ENCODE measurements at places on chromosomes 4 and X. TPM values are rescaled to one million over a fixed set of nuclear protein-coding genes. Genes with fewer than 3 reads are reported as not detected.
A peak's percentile ranks its signal among the peaks of the same experiment; 100 is the strongest.

- no peak overlapping the region for H3K27ac ChIP-seq
- DNase-seq: no peak
- no peaks in the 10 kb centered on the region for H3K27me3 ChIP-seq
- no peaks in the 10 kb centered on the region for H3K36me3 ChIP-seq
These were observed 235.1 kb downstream of the USP46 start for GRCh38 chr4:52423967-52424366.

DNA sequence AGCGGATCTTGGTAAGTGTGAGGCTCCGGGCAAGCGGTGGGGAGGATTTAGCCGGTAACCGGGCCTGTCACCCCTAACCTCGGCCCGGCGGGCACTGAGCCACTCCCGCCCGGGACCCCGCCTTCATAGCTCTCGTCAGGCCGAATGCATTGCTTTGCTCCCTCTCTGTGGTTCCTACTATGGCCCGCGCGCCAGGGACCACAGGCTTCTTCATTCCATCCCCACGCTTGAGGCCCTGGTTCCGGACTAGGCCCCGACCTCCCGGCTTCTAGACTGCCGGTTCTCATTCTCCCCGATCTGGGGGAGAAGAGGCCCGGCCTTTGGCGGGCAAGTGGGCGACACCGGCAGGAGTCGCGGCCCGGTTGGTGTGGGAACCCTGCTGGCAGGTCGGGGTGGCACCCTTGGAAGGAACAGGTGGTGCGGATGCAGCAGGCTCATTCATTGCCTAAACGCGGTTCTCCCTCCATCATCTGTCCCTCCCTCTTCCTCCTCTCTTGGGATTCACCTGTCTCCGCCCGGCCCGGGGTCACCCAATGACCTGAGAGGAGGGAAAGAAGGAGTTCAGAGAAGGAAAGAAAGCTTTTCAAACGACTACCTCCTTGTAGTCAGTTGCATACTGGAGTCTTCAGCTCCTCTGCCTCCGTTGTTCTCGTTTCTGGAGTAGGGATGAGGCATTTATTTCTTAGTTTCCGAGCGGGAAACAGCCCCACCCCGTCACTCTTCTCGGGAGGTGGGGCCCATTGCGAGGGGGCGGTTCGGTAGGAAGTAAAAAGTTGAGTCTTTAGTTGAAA, at the start of gene NDUFC1:
TSS of gene NDUFC1 (minus strand) at position 657 of the 791 bp plus-strand sequence. CDS start 6,679 bp downstream, outside the sequence.
- peaks cover 27% of the 10 kb centered on the region for H3K36me3 ChIP-seq
- peak; percentile 42 for DNase-seq
- peaks cover 45% of the 10 kb centered on the region for H3K4me1 ChIP-seq
- H3K4me3 ChIP-seq: peak within 1 kb of the TSS; percentile 99

DNA sequence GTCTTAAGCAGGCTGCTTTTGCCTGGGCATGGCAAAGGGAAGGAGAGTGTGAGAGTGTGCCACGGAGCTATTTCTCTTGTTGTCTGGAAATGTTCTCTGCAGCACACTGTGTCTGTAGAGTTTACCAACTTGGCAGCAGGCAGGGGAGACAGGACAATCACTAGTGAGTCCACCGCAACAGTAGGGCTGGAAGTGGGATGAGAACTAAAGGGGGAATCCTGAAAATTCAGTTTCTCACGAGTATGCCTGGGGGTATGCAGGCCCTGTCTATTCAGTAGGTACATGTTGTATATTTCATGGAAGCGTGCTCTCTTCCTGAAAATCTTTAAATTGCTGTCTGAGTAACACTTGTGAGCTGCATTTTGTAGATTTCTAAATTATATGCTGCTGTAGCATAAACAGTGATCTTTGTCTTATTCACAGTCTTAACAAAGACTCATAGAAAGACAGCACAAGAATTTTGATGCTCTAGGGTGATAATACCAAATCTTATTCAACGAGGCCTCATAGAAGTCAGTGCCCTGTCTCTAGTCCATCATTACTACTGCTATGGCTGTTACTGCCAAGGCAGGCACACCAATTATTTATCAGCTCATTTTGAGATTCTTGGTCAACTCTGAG, 200.4 kb upstream of the LEF1 start:
- H3K4me1 ChIP-seq: peaks cover 45% of the 10 kb centered on the region
- no peak overlapping the region for H3K27ac ChIP-seq
- H3K4me3 ChIP-seq: no peak overlapping the region
- H3K27me3 ChIP-seq: no peaks in the 10 kb centered on the region

- H3K27me3 ChIP-seq: no peaks in the 10 kb centered on the region
- no peaks in the 10 kb centered on the region for H3K36me3 ChIP-seq
- H3K4me3 ChIP-seq: no peak overlapping the region
- H3K27ac ChIP-seq: no peak overlapping the region
These were observed 55.1 kb downstream of the SPATA18 start for GRCh38 chr4:52106191-52106590.

The CLIC2 gene
- total RNA-seq: 2.2 TPM

DNA sequence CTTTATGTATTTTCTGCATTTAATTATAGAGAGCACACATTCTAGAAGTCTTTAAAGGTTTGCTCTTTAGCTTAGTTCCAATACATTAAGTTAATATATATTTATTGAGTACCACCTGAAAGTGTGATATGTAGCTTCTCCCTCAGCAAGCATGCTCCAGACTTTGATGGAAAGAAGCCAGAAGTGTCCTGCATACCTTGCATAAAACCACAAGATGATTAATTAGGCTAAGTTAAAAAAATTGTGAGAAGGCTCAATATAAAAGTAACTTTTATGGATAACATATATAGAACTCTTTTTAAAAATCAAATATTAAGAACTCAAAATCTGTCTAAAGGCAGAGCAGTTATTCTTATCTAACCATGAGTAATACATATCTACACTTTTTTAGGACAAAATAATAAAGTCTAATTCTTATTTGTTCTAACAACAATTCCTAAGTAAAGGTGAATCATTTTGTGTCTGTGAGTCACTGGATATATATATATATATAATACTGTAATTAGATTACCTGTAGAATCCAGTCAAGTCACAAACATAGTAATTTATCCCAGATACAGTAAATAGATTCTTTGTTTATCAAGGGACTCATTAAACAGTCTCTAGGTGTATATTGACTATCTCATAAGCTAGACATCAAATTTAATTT, 51.2 kb downstream of the INTS12 start:
- peaks cover 51% of the 10 kb centered on the region for H3K27me3 ChIP-seq
- H3K4me1 ChIP-seq: no peaks in the 10 kb centered on the region
- H3K36me3 ChIP-seq: no peaks in the 10 kb centered on the region

The CDKN2AIP gene
- total RNA-seq: 23.8 TPM

GRCh38 chr4:153335665-153336064, 8.8 kb upstream of the MND1 start:
- H3K27me3 ChIP-seq: no peaks in the 10 kb centered on the region
- H3K4me3 ChIP-seq: no peak overlapping the region
- H3K27ac ChIP-seq: no peak overlapping the region
- H3K36me3 ChIP-seq: peaks cover 15% of the 10 kb centered on the region
- no peak for DNase-seq

The SAGE1 gene
- total RNA-seq: not detected

DNA sequence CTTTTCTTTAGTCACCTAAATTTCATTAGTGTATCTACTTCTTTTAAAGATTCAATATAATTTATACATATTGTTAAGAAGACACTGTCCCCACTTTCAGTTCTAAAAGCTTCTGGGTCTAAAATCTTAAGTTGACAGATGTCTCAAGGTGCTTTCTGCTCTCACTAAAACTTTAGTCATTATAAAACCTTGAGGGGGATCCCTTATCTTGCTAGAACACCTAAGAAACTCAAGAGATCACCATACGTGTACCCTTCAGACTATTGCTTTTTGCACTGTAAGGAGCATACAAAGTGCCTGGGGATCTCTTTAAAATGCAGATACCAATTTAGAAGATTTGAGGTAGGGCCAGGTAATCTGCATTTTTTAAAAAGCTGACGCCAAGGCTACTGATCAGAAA, 30.1 kb downstream of the CYBB start:
- no peak overlapping the region for H3K4me3 ChIP-seq
- H3K27me3 ChIP-seq: no peaks in the 10 kb centered on the region
- H3K27ac ChIP-seq: no peak overlapping the region

DNA sequence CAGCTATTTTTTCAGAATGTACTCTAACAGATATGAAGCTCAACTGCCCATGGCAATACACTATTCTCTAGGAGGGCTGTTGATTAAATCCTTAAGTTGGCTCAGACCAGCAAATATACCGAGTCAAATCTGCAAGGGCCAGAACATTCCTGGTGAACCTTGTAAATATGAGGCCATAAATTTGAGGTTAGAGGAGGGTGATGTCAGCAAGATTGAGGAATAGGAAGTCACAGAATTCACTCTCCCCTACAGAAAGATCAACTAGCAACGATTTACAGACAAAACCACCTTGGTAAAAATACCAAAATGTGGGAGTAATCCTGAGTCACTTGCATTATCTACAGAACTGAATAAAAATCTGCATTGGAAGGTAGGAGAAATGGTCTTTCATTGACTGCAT, 399.3 kb downstream of the GPM6A start:
- no peaks in the 10 kb centered on the region for H3K27me3 ChIP-seq
- no peaks in the 10 kb centered on the region for H3K4me1 ChIP-seq
- peaks cover 7% of the 10 kb centered on the region for H3K36me3 ChIP-seq
- DNase-seq: no peak
- H3K4me3 ChIP-seq: no peak overlapping the region

The MAGEC1 gene
- not detected for total RNA-seq

DNA sequence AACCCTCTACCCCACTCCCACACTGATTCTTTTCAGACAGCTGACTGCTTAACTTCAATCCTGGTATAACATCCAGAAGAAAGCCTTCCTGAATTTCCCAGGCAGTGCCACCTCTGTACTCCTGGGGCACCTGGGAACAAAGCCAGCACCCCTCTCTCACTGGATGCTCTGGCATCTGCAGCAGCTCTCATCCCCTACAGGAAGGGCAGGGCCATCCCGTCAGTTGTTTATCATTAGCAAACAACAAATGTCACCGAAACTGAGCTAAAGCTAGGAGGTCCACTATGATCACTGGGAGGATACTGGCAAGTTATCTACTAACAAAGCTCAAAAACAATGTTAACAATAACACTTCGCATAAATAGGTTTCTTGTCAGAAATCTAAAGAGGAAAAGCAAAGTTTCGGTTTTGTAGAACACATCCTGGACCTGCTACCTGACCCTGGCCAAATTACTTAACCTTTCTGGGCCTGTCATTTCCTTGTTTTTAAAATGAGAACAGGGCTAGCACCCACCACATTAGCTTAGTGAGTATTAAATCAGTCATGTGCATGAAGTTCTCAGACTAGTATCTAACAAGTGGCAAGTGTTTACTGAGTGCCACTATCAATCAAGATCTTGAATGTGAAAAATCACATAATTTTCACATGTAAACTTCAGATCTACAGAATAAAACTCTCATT, 86.6 kb downstream of the NR3C2 start:
- no peaks in the 10 kb centered on the region for H3K27me3 ChIP-seq
- H3K4me3 ChIP-seq: no peak overlapping the region
- no peak for DNase-seq
- no peaks in the 10 kb centered on the region for H3K4me1 ChIP-seq
- H3K36me3 ChIP-seq: no peaks in the 10 kb centered on the region

DNA sequence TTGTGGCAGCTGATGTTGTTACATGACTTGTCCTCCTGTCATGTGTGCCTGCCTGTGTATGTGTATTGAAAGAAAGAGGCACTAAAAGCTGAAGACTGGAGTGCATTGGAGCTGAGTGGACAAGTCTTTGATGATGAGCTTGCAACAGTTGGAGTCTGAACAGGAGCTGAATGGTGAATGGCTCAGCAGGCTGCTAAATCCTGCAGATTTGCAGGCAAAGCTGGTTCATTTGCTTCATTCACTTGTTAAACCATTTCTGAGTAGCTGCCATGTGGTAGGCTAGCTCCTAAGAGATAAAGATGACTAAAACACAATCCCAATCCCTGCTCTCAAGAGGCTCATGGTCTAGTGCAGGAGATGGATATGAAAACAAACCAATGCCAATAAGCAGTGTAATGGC, 217.3 kb downstream of the CHRDL1 start:
- H3K4me1 ChIP-seq: peaks cover 24% of the 10 kb centered on the region
- no peak for DNase-seq
- H3K27ac ChIP-seq: no peak overlapping the region
- H3K27me3 ChIP-seq: no peaks in the 10 kb centered on the region
- no peaks in the 10 kb centered on the region for H3K36me3 ChIP-seq

DNA sequence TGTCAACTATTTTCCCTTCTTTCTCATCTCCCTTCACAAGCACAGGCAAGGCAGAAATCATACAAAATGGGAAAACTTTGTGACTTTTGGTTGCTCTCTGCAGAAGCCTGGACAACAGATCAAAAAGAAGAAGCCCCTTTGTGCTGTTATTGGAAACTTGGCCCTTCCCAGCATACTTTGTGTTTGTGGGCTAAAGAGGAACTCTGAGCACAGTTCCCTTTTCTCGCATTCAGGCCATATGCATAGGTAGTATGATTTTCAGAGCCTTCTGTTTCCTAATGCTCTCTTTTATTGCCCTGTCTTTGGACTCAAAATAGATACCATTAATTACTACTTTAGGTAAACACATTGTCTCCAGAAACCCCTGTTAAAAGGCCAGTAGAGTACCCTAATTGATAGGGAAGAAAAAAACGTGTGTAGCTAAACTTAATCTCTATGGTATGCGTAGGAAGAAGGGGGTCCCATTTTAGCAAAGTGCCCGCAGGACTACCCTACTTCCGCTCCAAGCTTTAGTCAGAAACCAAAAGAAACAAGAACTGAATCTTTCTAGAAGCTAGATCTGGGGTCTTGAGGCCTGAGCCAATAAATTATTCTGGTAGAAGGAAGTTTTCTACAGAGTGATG, 26.6 kb downstream of the VSIG4 start:
- H3K4me1 ChIP-seq: no peaks in the 10 kb centered on the region
- no peaks in the 10 kb centered on the region for H3K36me3 ChIP-seq
- no peaks in the 10 kb centered on the region for H3K27me3 ChIP-seq

The ASB5 gene
- not detected for total RNA-seq

DNA sequence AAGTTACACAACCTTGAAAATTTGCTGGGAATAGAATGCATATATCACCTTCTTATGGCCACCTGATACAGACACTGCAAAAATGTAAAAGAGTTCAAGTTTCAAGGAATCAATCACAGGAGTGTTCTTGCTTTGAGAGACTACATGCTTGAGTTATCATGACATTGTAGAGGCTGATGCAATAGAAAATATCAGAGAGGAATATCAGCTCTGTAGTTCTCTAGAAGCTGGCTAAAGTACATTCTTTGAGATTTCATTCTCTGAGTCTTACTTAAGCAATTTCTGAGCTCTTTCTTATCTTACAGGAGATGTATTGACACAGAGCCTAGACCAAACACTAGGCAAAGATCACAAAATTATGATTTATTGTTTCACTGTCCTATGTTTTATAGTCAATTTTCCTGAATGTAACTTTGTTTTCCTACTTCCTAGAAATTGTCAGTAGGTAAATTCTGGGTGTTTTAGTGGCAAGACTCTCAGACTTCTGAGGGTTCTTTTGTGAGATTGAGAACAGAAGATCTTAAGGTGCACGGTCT, 152.1 kb upstream of the HPGD start:
- no peaks in the 10 kb centered on the region for H3K36me3 ChIP-seq
- DNase-seq: no peak
- no peak overlapping the region for H3K4me3 ChIP-seq
- no peaks in the 10 kb centered on the region for H3K4me1 ChIP-seq
- H3K27me3 ChIP-seq: no peaks in the 10 kb centered on the region

Data from neural crest cell (in vitro differentiated cells).